CD4-positive, alpha-beta T cell treated with Interleukin-12 subunit alpha and Interleukin-12 subunit beta, for 1 hour (primary cell): ENCODE measurements at places on chromosomes 16 and 17.

GRCh38 chr17:903691-904481, 75.7 kb downstream of the NXN start:
- DNase-seq: no peak

DNA sequence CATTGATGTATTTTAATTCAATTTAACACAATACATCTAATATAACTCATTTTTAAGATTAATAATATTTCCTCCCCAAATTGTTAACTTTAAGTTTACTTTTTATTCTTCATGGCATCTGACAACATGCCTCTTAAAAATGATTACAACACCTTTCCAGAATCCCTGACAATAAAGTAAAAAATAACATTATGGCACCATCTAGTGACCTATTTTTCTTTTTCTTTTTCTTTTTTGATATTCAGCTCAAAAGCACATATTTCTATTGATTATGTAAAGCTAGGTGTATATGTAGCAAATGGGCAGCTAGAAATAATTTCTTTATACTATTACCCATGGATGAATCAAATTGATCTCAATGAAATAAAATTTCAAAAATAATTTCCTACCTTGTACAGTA, 834.3 kb upstream of the CDH8 start:
- no peak for DNase-seq

DNA sequence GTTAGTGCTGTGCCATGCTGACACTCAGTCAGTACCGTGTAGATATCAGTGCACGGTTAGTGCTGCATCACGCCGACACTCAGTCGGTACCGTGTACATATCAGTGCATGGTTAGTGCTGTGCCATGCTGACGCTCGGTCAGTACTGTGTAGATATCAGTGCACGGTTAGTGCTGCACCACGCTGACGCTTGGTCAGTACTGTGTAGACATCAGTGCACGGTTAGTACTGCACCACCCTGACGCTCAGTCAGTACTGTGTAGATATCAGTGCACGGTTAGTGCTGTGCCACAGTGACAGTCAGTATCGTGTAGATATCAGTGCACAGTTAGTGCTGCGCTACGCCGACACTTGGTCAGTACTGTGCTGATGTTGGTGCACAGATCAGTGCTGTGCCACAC, 102.8 kb upstream of the ZNF469 start:
- no peak for DNase-seq

GRCh38 chr17:76686538-76687297, 24.0 kb downstream of the MXRA7 start:
- no peak for DNase-seq

- no peak for DNase-seq
These were observed 80.8 kb upstream of the CNEP1R1 start for GRCh38 chr16:49944221-49944620.

- DNase-seq: no peak
These were observed 448 bp upstream of the TNFRSF12A start for GRCh38 chr16:3019594-3020246.

DNA sequence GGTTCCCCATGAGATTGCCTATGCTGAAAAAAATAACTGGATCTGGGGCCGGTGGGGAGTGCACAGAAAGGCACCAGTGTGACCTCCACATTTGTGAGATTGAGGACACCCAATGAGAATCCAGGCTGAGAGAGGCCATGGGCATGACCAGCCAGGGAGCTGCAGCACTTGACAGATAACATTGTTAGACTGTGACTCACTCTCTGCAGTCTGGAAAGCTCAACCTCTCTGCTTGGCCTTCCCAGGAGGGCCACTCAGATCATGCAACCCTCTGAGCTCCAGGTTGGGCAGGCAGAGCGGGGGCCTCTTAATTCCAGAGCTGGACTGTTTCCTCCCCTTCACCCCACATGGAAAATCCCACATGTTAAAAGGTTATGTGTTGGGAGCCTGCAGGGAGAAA, 30.1 kb downstream of the FZD2 start:
- no peak for DNase-seq

DNA sequence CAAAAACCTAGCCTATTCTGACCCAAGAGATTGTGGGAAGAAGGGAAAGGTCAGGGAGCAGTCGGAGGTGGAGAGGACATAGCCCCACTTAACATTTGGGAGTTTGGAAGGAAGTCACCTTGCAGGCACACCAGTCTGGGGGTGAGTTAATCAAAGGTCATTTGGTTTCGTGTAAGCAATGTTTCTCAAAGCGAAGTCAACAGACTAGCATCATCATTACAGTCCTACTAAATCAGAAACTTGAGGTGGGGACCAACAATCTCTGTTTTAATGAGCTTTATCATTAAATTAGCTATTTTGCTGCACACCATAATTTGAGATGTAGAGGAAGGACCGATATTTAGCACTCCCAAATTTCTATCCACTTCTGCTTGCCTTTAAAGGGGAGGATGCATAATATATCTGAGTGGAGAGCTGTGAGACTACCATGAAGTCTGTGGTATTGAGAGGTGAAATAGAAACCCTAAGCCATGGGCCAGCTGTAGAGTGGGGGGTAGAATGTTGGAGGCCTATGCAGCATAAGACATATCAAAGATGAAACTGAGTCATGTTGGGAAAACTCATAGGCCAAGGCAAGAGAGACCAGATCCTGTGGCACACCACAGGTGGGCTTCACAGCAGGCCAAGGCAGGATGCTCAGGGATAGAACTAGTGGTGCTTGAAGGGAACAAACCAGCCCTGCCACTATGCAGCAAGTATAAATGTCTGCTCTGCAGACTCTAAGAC, 141.7 kb upstream of the ANKFN1 start:
- no peak for DNase-seq

DNA sequence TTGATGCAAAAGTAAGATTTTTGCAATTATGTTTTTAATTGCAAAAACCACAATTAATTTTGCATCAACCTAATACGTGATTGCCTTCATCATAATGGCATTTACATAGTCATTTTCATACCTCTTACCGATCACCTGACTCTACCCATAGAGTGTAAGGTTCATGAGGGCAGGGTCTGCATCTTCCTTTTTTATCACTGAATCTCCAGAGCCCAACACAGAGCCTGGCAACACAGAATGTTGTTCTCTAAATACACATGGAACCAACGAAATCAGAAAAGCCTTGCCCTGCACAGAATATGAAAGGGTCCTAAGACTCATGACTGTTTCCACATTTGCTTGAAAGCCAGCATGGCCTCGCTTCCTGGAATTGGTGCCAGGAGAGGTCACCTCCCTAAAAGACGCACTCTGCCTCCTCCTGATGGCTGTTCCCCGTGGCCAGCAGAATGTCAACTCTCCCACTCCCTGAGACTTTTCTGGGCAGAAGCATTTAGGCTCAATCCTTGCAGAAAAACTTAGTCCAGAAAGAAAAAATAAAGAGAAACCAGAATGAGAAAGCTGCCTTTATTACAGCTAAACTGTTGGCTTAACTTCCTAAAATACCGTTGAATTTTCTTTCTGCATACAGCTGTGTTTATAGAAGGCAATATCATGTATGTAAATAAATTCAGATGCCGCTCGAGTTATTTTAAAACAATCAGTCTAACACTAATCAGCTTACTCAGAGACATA, 327.8 kb upstream of the MAF start:
- no peak for DNase-seq

- DNase-seq: no peak
These were observed 160.9 kb upstream of the FOXF1 start for GRCh38 chr16:86349338-86349900.

GRCh38 chr17:62891659-62892058, 74.4 kb upstream of the TANC2 start:
- DNase-seq: no peak

DNA sequence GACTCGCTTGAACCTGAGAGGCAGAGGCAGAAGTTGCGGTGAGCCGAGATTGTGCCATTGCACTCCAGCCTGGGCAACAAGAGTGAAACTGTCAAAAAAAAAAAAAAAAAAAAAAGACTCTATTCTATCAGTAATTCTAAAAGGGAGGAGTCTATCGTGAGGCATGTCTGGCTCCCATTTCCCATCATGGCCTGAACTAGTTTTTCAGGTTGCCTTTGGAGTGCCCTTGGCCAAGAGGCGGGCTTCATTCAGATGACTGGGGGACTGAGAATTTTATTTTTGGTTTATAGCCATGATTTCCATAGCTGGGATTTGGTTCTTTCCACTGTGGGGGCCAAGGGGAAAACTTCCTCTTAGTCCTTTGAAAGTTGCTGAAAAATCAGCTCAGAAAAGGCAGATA, 3.5 kb upstream of the SNX29 start:
- no peak for DNase-seq

- DNase-seq: no peak
These were observed 50.4 kb downstream of the SLFN5 start for GRCh38 chr17:35293151-35293847.

GRCh38 chr16:20765732-20766131, 1.9 kb downstream of the ACSM3 start:
- DNase-seq: no peak
